ENCODE measurements at places on chromosomes 6 and 20.

- no peak for DNase-seq
Observed at GRCh38 chr6:2861822-2862164, 20.1 kb upstream of the SERPINB1 start.

DNA sequence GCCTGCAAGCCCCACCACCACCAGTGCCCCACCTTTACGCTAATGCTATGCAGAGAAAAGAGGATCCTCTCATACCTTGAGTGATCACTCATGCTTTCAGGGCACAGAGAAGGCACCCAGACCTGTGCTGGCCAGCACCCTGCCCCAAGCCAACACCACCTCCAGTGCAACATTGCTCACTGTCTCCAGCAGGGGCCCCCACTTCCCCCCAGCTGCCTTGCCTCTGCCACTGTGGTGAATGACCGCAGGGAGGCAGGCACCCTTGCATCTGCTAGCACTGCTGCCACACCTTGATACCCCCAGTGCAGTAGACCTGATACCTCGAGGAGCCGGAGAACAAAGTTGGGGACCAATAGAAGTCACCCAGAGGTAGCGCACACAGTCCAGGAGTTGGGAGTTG, 139.2 kb upstream of the PLN start:
- DNase-seq: no peak

DNA sequence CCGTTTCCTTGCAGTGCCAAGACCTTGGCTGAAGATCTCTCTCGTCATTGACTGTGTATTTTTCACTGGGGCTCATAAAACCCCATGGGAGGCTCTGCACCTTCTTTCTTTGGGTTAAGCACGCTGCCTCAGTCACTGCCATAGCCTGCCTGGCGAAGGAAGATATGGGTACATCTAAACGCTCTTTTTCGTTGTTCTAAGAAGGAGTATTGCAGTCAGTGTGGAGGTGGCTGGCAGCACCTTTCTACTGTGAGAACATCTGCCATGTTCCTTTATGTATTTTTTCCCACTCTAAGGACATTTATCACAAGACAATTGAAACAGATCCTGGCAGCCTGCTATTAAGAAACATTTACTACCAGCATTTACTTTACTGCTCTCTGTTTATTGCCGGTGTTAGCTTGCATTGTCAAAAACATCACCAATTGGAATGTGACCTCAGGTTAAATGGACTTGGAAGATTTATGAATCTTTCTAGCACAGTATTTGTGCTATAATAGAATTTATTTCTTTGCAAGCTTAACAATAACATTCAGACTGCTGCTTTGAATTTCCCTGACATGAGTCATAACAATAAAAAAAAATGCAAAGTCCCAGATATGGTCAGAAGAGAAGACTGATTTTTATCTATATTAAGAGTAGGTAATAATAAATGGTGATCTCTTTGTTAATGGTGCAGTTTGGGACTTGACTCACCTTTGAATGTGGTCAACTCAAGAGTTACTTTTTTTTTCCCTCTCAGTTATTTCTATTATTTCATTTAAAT, 62.2 kb upstream of the CLDN20 start:
- peak; percentile 45 for DNase-seq

DNA sequence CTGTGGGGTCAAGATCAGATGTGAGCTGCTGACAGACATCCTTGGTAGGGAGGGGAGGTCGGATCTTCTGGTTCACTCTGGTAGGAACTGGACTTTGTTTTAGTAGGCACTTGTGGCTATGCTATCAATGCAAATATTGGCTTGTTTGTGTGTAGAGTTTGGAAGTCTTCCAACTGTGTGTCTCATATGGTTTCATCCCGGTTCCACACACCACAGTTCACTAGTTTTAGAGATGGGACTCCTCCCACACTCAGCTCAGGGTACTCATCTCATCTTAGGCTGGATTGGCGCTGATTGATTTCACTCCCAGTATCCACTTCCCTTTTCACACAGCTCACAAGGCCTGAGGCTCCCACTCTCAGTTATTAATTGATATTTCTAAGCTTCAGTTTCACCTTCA, 161.3 kb downstream of the THBS2 start:
- no peak for DNase-seq

GRCh38 chr6:102389994-102390393, 996.5 kb downstream of the GRIK2 start:
- no peak for DNase-seq

- DNase-seq: no peak
Observed at GRCh38 chr6:111673937-111674336, 68.3 kb upstream of the TRAF3IP2 start.

All from NCI-H774 (cell line).